SHP77 treated with DMSO at 0.1 percent for 48 hours (cell line): ENCODE measurements at places on chromosomes 7 and 10.

DNA sequence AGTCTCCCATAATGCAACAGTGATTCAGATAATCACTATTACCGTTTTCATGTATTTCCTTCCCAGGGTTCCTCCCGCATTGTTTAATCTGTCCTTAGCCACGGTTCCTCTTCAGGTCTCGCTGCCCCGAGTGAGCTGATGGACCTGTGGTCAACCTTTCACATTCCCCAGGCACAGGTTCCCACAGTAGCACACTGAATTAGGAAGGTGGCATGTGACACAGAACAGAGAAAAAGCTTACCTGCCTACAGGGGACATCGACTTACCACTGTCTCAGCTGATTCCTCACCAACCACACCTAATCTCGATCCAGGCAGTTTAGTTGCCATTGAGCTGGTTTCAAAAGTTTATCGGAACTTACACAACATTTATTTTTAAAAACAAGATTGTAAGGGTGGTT, 72.2 kb downstream of the MTURN start:
- DNase-seq = no peak

GRCh38 chr7:115474137-115474536, 552.2 kb downstream of the MDFIC start:
- DNase-seq = no peak

DNA sequence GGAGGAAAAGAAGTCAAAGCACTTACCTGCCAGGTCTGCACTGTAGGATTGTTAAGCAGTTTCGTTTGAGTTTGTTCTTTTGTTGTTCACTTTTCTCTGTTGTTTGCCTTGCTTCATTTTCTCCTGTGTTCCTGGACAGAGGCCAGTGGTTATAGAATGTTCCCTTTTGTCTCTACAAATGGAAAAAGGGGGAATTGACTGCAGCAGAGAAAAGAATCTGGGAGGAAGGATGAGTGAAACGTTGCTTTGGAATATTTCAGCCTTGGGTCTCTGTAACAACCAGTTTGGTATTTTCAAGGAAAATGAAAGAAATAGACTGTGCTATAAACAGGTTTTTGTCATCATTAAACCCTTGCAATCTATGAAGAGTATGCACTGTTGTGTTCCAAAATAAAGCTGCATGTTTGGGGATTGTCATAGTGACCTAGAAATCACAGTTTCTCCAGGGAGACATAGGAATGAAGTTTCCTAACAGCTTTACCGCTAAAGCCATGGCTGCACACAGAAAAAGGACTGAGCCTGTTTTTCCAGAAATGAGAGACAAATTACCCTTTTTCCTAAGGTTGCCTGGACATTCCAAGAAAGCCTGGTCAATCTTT, 60.8 kb upstream of the HABP2 start:
- no peak for DNase-seq

GRCh38 chr10:127216274-127216673, 19.9 kb upstream of the INSYN2A start:
- no peak for DNase-seq

DNA sequence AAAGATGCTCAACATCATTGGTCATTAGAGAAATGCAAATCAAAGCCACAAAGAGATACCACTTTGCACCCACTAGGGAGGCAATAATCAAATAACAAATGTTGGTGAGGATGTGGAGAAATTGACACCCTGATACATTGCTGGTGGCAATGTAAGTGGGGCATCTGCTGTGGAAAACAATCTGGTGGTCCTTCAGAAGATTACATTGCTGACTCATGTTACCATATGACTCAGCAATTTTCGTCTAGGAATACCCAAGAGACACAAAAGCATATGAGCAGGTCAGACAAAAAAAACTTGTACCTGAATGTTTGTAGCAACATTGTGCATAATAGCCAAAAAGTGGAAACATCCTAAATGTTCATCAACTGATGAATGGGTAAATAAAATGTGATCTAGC, 4.9 kb upstream of the CLDN3 start:
- no peak for DNase-seq
